HAP-1 (cell line): ENCODE measurements at places on chromosomes 1 and 21.

- no peak for DNase-seq
Observed at GRCh38 chr1:192756847-192757246, 52.0 kb upstream of the RGS2 start.

- no peak for DNase-seq
Observed at GRCh38 chr1:229062135-229062534, 208.8 kb upstream of the RAB4A start.

DNA sequence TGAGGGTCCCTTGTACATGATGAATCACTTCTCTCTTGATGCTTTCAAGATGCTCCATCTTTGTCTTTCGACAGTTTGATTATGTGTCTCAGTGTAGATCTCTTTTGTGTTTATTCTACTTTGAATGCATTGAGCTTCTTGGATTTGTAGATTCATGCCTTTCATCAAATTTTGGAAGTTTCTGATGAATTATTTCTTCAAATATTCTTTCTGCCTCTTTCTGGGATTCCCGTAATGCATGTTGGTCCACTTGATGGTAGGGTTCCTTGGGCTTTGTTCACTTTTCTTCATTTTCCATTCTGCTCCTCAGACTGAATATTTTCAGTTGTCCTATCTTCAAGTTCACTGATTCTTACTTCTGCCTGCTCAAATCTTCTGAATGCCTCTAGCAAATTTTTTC, 50.7 kb downstream of the ADSS2 start:
- DNase-seq: no peak

DNA sequence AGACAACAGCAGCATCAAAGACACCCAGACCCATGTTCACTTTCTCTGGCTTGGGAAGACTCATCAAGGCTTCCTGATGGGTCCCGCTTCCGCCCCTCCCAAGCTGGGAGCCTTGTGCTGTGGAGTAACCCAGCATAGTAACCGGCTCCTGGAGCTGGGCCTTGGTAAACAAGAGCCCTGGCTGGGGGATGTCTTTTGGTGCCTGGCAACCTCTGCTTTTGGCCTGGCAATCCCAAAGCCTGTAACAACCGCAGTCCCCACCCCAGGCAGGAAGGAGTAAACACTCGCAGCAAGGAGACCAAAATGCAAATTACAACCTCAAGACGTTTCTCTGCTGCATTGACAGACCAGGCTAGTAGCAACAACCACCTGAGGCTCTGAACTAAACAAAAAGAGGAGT, 16.9 kb upstream of the THRAP3 start:
- DNase-seq: no peak

GRCh38 chr1:203525685-203526084, 31.7 kb downstream of the OPTC start:
- no peak for DNase-seq

DNA sequence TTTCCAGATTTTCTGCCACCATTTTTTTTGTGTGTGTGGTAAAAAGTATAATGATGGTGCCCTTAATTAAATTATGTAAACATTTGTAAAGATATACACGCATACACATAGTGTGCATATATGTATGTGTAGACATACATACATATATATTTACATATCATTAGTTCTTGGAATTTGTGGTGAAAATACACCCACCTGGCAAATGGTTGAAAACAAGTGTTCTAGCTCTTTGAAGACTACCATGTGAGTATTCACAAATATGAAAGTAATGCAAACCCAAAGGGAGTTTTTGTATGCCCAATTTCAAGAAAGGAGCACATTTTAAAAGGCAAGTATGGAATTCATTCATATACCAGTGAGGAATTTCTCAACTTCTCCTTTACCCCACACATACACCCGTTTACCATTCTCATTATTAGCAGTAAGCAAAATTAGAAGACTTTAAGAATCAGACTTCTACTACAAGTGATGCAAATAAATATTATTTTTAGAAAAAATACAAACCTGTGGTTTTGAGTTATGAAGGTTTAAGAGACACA, 8.0 kb downstream of the RABGAP1L start:
- no peak for DNase-seq

- DNase-seq: peak; percentile 15
Observed at GRCh38 chr1:174274452-174274851, 115.1 kb downstream of the RABGAP1L start.
